ENCODE measurements at places on chromosomes 5 and 9.

DNA sequence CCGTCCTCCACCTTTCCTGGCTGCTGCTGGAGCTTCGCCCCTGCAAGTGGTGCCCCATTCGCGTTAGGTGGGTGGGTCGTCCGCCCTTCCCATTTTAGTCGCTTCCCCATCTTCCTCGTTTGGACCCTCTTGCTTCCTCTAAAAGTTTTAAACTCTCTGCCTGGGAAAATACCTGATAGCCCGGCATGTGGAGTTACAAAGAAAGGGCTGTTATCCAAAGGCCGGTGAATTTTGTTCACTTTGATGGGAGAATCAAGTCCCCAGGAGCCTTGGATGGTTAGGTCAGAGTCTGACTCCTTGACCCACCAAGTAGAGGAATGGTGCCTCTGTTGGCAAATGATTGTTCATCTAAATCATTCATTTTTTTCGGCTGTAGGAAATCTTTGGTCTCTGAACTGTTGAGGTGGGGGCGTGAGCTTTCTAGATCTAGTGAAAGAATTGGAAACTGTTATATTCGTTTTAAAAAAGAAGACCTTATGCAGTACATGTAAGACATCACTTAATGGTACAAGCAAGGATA is 29.5 kb upstream of the APC start:
- DNase-seq: no peak

GRCh38 chr5:132816554-132816953 is 3.5 kb downstream of the SOWAHA start:
- DNase-seq: no peak

GRCh38 chr5:11010429-11011210 is 249.6 kb upstream of the DAP start:
- DNase-seq: no peak

- DNase-seq: no peak
Observed at GRCh38 chr5:159414021-159414420, 83.7 kb upstream of the IL12B start.

DNA sequence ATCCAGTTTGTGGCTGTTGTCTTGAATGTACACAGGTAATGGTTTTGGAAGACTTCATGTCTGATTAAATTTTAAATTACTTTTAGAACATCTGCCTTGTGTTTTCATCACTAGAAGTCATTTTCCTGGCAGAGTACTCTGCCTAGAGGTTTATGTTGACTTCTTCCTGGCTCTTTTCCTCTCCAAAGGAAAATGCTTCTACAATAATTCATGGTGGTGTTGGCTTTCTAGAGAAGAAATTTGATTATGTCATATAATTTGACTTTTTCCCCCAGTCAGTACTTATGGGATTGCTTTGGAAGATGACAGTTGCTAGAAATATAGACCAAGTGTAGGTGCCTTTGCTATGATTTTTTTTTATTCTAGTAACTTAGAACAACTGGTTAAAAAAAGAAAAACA is 46.8 kb downstream of the F2RL2 start:
- no peak for DNase-seq

- DNase-seq: no peak
Observed at GRCh38 chr9:112838342-112838741, 52.3 kb downstream of the SLC46A2 start.

- DNase-seq: no peak
Observed at GRCh38 chr9:115416299-115416698, 298.3 kb upstream of the TNC start.

- DNase-seq: no peak
Observed at GRCh38 chr9:7906783-7907550, 107.4 kb upstream of the DMAC1 start.

- no peak for DNase-seq
Observed at GRCh38 chr5:149421834-149422233, 42.7 kb upstream of the IL17B start.

- no peak for DNase-seq
Observed at GRCh38 chr9:108836781-108837180, 19.0 kb downstream of the ACTL7B start.

GRCh38 chr9:16197578-16198370 is 644.9 kb downstream of the CCDC171 start:
- DNase-seq: no peak

GRCh38 chr9:134553996-134554372 is 87.6 kb upstream of the COL5A1 start:
- no peak for DNase-seq

- DNase-seq: no peak
Observed at GRCh38 chr9:18941060-18941740, 91.8 kb downstream of the SAXO1 start.

- no peak for DNase-seq
Observed at GRCh38 chr5:44294516-44294915, 94.7 kb downstream of the FGF10 start.

DNA sequence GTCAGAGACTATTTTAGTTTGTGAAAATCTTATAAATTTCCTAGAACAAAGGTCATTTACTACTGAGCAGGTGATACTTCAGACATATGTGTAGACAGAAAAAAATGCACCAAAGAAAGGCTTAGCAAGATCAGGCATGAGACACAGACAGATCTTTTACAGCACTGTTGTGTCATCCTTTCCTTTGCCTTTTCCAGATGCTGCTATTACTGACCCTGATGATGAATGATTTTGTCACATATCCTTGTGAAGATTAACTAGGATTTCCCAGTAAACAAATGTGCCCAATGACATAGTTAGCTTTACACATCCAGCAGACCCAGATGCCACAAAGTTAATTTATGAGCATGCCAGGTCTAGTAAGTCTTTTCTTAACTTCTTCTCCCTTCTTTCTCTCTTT is 68.2 kb downstream of the DMRTA1 start:
- no peak for DNase-seq

- DNase-seq: no peak
Observed at GRCh38 chr9:81906671-81907070, 21.6 kb upstream of the SPATA31D4 start.

DNA sequence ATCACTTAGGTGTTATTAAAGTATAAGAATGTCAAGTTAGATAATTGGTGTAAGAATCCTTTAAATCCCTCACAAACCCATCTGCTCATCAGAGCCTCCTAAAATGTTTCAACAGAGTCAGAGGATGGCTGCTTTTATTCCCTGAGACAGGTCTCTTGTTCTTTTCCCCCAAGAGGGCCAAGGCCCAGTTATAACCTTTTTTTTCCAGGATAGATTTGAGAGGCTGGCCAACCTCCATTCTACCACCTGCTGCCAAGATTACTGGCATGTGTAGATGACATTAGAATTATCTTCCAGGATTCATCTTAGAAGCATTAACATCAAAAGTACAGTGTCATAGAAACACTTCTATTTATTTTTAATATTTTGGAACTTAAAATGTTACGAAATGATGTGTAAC is 305.1 kb downstream of the TRPM3 start:
- no peak for DNase-seq

- no peak for DNase-seq
Observed at GRCh38 chr5:39775086-39775796, 350.5 kb upstream of the DAB2 start.

- DNase-seq: no peak
Observed at GRCh38 chr9:106283769-106284168, 579.2 kb upstream of the ZNF462 start.

GRCh38 chr9:84756171-84756570 is 86.6 kb downstream of the NTRK2 start:
- DNase-seq: no peak

GRCh38 chr5:158483281-158483860 is 616.3 kb downstream of the EBF1 start:
- DNase-seq: no peak

- DNase-seq: no peak
Observed at GRCh38 chr9:113446323-113446740, 17.2 kb upstream of the RGS3 start.

GRCh38 chr5:95959888-95960666 is 1.6 kb downstream of the ELL2 start:
- DNase-seq: no peak

DNA sequence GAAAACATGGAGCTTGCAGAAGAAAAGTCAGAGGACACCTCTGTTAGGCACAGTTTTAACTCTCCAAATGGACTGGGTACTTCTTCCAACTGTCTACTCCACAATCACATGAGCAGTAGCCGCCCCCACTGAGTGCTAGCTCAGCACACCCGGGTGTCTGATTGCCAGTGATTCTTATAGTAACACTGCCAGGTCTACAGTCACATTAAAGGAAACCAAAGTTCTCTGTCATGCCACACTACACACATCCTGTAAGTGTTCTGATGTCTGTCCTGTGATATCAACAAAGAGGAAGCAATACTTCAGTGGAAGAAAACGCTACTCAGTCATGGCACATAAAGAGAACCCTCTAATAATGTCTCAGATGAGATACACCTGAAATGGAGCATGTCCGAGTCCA is at the start of gene HAVCR2:
Gene HAVCR2, minus strand, starts transcription at position 69 of the 400 bp plus-strand sequence. Its CDS starts 61 bp downstream, at position 8.
- DNase-seq: peak; percentile 10

GRCh38 chr5:145470396-145470979 is 364.7 kb downstream of the PRELID2 start:
- DNase-seq: no peak

DNA sequence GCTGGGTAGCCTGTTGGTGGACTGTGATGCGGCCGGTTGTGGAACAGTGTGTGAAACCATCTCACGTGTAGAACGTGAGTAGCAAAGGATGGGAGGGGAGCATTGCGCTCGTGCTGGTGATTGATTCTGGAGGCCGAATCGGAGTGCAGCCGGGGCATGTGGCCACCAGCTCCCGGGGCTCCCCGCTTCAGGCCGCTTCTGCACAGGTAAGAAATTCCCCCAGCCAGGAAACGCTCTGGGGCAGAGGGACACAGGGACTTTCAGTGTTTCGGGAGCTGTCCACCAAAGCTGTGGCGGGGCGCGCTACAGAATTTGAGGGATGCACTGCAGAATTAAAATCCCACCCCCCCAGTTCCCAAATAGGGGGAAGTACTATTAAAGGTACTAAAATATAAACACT is 41.9 kb downstream of the LAMC3 start:
- no peak for DNase-seq

- no peak for DNase-seq
Observed at GRCh38 chr5:109177227-109177626, 232.5 kb downstream of the PJA2 start.

DNA sequence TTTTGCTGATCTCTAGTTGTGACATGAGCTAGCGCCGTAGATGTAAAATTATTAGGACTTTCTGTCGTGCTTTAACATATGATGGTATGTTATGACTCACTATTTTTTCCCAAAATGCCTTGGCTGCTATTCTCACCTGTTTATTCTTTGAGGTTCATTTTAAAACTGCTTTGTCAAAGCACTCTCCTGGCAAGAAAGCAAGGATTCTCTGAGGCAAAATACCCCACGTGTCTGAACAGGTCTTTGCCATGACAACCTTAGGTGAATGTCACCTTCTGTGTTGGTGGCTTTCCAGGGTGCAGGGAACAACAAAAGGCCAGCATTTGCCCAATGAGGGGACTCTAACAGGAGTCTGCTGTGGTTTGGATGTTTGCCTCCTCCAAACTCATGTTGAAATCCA is 30.6 kb upstream of the COL5A1 start:
- no peak for DNase-seq

DNA sequence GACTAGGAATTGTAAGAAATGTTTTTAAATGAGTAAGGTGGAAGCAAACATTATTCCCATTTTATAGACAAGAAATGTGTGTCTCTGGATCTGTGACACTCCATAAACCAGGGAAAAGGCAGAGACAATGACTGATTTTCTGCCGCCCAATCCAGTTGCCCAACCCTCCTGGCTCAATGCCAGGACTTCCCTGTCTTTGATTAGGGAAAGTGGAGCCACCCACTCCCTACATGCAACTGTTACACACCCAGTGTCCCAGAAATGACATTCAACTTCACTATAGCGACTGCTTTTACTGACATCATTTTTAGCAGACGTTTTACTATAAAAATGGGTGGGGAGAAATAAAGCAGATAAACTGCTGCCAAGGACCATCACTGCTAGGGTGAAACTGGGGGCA is 79.7 kb downstream of the THBS4 start:
- DNase-seq: no peak

DNA sequence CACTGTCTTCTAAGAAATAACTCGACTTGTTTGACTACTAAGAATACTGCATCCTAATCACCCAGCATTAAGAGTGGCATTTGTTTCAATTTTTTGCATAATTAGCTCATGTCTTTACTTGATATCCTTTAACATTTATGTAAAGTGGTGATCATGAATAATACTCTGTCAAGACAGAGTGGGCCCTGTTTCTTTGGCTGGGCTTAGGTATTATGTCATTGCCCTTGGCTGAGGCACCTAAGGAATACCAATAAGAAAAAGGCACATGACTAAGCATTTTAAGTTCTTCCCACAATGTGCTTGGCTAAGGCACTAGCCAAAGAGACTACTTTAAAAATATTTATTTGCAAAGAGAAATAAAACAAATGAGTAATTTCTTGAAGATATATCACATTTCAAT is 308.1 kb downstream of the CTNND2 start:
- DNase-seq: no peak

DNA sequence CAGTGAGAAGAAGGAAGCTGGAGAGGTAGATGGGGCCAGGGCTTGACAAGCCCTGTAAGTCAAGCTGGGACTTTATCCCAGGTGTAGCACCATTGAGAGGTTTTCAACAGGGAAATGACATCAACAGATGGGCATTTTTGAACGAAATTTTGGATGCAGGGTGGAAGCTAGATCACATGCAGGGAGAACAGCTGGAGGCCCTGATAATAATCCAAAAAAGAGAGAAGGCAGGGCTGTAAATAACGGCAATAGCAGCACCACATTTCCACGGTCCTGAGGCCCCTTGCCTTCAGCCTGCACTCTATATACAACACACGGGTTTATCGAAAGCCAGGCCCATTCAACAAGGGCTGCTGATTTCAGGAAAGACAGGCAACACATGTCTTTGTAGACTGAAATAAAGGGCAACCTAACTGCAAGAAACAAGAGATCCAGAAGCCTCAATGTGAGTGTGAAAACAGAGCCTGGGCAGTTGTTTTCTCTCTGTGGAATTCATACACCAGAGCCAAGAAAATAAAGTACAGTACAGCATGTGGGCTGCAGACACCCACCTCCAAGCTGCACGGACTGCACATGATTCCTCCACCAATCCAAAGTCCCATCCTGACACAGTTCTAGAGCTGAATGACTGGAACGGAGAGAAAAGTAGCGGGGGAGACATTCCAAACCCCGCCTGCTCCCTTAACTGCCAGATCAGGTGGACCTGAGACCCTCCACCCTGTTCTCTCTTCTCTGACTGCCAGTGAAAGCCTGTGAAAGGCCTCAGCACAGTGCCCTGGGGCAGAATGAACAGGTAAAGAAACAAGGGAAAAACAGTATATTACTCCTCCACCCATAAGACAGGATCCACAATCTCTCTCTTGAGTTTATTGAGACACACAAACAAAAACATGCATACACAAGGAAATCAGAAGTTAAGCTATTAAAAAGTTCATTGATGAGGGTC is 36.3 kb downstream of the KLHL3 start:
- DNase-seq: no peak
